ENCODE measurements at places on chromosomes 2 and 18. TPM values are rescaled to one million over a fixed set of nuclear protein-coding genes. Genes with fewer than 3 reads are reported as not detected.
A peak's percentile ranks its signal among the peaks of the same experiment; 100 is the strongest.

- H3K27me3 ChIP-seq: no peaks in the 10 kb centered on the region
- H3K27ac ChIP-seq: peak overlapping the region; percentile 58
- peak; percentile 73 for DNase-seq
- H3K4me1 ChIP-seq: no peaks in the 10 kb centered on the region
- H3K4me3 ChIP-seq: no peak overlapping the region
Observed at GRCh38 chr2:237025090-237025865, 60.4 kb upstream of the COPS8 start.

DNA sequence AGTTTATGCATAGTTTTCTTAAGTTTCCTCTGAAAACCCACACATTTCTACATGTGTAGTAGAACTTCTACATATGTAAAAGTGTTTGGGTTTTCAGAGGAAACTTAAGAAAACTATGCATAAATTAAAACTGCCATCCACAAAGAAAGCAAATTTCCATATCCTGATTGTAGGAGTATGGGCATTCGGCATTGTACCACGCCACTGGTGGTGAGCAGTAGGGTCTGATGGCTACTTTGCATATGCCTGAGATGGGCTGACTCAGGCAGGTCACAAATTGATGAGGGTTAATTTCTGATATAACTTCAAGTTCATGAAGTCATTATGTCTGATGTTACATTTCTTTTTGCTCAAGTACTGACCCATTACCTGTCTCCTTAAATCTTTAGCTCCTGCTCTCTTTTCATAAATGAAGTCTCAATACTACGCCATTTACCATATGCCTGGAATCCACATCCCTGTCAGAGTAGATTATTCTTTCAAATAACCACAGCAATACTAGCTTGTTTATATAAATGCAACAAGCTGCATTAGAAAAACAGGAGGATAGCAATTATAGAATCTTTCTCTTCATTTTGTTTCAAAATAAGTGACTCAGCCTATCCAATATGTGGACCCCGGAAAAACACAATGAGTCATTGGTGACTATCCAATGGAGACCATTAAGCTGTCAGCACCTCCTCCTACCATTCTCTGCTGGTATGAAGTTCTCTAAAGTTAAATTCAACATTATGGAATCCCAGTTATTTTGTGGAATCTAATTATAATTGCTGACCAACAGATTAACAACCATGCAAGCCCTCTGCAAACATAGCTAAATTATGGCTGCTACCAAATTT, 355.2 kb upstream of the UBE2E3 start:
- H3K27me3 ChIP-seq: no peaks in the 10 kb centered on the region
- H3K4me3 ChIP-seq: no peak overlapping the region
- no peak for DNase-seq
- no peaks in the 10 kb centered on the region for H3K36me3 ChIP-seq
- H3K27ac ChIP-seq: no peak overlapping the region

GRCh38 chr2:221501883-221502269, 70.2 kb downstream of the EPHA4 start:
- no peaks in the 10 kb centered on the region for H3K36me3 ChIP-seq
- no peak overlapping the region for H3K27ac ChIP-seq
- no peak for DNase-seq
- H3K4me3 ChIP-seq: no peak overlapping the region
- H3K4me1 ChIP-seq: no peaks in the 10 kb centered on the region

DNA sequence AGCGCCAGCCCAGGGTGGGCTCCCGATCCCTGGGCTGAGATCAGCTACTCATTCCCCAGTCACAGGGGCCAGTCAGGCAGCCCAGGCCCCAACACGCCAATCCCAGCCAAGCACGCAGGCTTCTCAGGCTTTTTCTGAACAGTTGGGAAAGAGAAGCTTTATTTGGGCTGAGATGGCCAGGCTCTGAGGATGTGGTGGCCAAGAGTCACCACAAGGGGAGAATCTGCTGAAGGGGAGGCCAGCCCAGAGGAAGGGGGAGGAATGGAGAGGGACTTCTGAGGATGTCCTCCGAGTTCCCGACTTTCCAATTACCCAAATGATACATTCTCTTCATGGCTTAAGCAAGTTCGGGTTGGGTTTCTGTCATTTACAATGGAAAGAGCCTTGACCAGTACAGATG, 2.8 kb upstream of the DIPK1C start:
- H3K27ac ChIP-seq: no peak overlapping the region
- peaks cover 9% of the 10 kb centered on the region for H3K4me1 ChIP-seq
- H3K27me3 ChIP-seq: peaks cover 48% of the 10 kb centered on the region
- no peak overlapping the region for H3K4me3 ChIP-seq

DNA sequence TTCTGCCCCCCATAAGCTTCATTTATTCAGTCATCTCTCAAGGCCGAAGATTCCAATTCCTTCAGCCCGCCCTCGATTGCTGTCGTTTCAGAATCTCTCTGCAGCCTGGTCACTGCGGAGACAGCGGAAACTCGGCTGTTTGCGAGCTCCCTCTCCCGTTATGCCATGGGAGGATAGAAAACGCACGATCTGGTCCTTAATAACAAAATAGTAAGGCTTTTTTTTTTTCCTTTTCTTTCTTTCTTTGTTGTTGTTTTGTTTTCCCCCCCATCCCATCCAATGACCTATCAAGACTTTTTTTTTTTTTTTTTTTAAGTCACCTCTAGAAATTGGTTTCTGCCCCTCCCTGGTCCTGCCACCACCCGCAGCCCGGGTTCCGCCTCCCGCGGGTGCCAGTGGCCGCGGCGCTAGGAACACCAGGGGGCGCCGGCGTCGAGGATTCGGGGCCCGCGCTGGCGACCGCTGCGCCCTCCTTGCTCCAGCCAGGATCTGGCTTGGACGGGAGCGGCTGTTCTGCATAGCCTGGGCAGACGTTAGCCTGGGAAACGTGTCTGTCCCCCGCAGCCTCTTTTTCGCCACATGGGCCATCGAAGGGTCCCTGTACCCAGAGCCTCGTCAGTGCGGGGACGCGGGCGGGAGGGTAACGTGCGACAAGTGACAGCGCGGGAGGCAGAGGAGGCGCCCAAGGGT, 10.1 kb downstream of the CPLX4 start:
- no peaks in the 10 kb centered on the region for H3K4me1 ChIP-seq
- DNase-seq: peak; percentile 72
- no peaks in the 10 kb centered on the region for H3K36me3 ChIP-seq

DNA sequence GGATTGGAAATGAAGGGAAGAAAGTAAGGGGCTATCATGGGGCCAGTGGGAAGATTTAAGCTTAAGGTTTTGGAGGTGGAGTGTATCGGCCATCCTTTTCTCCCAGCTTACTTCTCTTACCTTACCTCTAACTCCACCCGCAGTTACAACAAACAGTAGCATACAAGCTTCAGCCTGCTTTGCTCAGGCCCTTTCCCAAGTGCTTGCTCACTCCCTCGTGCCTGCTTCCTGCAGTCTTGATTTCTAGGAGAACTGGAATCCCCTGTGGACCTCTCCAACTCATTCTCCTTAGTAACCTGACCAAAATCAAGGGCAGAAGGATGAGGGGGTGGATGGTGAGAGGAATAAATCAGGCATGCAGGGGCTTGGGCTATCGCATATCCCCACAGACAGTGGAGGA, 5.8 kb upstream of the LYG2 start:
- H3K4me3 ChIP-seq: no peak overlapping the region
- H3K27ac ChIP-seq: no peak overlapping the region
- no peaks in the 10 kb centered on the region for H3K27me3 ChIP-seq

GRCh38 chr2:824954-825353, 125.7 kb upstream of the SNTG2 start:
- H3K36me3 ChIP-seq: no peaks in the 10 kb centered on the region
- H3K4me1 ChIP-seq: no peaks in the 10 kb centered on the region
- no peak overlapping the region for H3K27ac ChIP-seq
- no peak for DNase-seq

- DNase-seq: no peak
- H3K4me3 ChIP-seq: no peak overlapping the region
- no peaks in the 10 kb centered on the region for H3K27me3 ChIP-seq
- no peak overlapping the region for H3K27ac ChIP-seq
- no peaks in the 10 kb centered on the region for H3K36me3 ChIP-seq
Observed at GRCh38 chr18:10072671-10073175, 158.9 kb downstream of the VAPA start.

DNA sequence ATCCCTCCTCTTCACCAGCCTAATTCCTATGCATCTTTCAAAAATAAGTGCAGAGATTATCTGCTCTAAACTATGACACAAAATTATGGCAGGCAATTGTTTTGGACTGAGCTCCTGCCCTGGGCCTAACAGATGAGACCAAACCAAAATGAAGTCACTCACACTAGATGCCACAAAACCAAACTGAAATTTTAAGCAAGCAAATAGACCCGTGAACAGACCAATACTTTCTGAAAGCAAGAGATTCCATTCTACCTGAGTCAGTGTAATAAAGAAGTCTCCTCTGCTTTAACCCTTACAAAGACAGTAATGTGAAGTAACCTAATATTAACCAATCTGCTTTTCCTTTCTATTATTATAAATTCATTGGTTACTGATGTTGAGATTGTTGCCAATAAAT, 84.3 kb downstream of the RIT2 start:
- H3K4me1 ChIP-seq: no peaks in the 10 kb centered on the region
- DNase-seq: no peak
- H3K27ac ChIP-seq: no peak overlapping the region
- no peaks in the 10 kb centered on the region for H3K27me3 ChIP-seq
- no peaks in the 10 kb centered on the region for H3K36me3 ChIP-seq

DNA sequence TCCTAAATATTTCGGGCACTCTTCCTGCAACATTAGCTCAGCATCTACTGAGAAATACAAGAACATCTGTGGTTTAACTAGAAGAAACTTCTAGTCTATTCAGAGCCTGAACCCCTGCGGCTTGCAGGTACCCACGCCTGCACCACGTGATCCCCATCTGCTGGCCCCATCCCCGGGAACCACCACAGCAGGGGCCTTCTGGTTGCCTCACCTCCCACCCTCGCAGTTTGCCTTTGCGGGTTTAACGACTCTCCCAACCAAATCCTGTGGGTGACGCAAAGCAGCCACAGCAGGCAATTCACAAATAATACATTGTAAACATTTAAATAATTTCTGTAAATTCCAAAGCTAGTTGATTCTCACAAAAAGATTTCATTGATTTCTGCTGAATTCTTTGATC, 90.2 kb upstream of the TMEM18 start:
- H3K36me3 ChIP-seq: no peaks in the 10 kb centered on the region
- no peak overlapping the region for H3K27ac ChIP-seq
- H3K27me3 ChIP-seq: no peaks in the 10 kb centered on the region
- no peak overlapping the region for H3K4me3 ChIP-seq
- no peak for DNase-seq

DNA sequence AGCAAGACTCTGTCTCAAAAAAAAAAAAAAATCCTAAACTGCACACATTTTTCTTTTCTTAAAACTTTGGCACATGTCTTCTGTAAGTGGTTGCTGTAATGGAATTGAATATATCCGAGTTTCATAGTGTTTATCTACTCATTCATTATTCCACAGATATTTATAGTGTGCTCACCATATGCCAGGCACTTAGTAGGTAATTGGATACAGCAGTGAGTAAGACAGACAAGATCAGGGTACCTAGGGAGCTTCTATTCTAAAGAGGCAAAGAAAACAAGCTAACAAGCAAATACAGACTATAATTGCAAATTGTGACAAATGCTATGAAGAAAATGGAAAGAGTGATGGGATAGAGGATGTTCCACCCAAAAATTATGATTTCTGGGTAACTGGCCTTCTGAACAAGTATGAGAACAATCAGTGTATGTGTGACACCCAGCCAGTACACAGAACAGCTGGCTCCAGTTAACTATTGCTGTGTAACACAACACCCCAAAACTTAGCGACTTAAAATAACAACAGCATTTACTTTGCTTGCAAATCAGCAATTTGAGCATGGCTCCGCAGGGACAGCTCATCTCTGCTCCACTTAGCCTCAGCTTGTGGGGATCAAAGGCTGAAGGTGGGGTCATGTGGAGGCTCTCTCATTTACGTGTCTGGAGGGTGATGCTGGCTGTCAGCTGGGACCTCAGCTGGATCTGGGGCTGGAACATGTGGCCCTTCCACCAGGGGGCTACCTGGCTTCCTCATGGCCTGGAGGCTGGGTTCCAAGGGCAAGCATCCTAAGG, 224.9 kb downstream of the INSIG2 start:
- no peaks in the 10 kb centered on the region for H3K36me3 ChIP-seq
- peaks cover 36% of the 10 kb centered on the region for H3K27me3 ChIP-seq
- no peak overlapping the region for H3K27ac ChIP-seq
- DNase-seq: no peak
- H3K4me1 ChIP-seq: no peaks in the 10 kb centered on the region

- no peaks in the 10 kb centered on the region for H3K36me3 ChIP-seq
- no peaks in the 10 kb centered on the region for H3K27me3 ChIP-seq
- DNase-seq: no peak
- H3K4me3 ChIP-seq: no peak overlapping the region
- H3K4me1 ChIP-seq: no peaks in the 10 kb centered on the region
Observed at GRCh38 chr2:203763241-203763937, 57.0 kb downstream of the CD28 start.

- no peak overlapping the region for H3K27ac ChIP-seq
- peaks cover 19% of the 10 kb centered on the region for H3K4me1 ChIP-seq
- no peaks in the 10 kb centered on the region for H3K27me3 ChIP-seq
- H3K36me3 ChIP-seq: no peaks in the 10 kb centered on the region
- H3K4me3 ChIP-seq: no peak overlapping the region
Observed at GRCh38 chr2:60219536-60219935, 333.9 kb downstream of the BCL11A start.

The SLC4A3 gene
- total RNA-seq: 0.32 TPM

The CAPN14 gene
- total RNA-seq: not detected

The GORASP2 gene
- total RNA-seq: 43.7 TPM

The IHH gene
- 21.1 TPM for total RNA-seq

The VSNL1 gene
- not detected for total RNA-seq

Data from transverse colon (tissue), 4 donors.